ENCODE measurements at places on chromosomes 4 and X. TPM values are rescaled to one million over a fixed set of nuclear protein-coding genes. Genes with fewer than 3 reads are reported as not detected.

DNA sequence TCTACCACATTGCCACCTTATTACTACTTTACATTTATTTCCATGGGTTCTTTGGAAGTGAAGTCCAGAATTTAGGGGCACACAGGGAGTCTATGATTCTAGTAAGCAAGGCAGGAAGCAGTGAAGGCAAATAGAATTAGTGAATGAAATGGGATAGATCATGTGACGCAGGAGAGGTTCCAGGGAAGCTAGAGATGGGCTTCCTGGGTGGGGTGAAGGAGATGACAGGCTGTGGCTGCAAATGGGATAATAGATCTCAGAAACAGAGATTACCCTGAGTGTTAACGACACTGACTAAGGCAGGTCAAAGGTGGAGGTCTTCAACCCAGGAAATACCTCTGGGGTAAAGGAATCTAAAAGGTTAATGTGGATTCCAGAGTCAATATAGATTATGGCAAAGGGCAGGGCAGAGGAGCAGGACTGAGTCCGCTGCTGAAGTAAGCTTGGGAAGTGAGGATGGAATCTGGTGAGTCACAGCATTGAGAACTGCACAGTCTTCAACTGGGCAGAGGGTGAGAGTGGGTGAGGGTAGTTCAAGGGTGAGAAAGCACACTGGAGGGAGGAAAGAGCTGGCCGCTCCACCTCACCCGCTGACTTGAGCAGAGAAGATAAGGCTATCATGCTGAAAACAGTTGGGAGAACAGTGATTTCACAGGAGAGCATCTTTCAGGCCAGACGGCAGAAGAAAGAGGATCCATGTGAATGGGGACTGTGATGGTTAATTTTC lies 70.8 kb downstream of the ANXA3 start:
- H3K36me3 ChIP-seq = no peaks in the 10 kb centered on the region
- no peak for DNase-seq
- H3K27me3 ChIP-seq = no peaks in the 10 kb centered on the region
- no peak overlapping the region for H3K4me3 ChIP-seq

DNA sequence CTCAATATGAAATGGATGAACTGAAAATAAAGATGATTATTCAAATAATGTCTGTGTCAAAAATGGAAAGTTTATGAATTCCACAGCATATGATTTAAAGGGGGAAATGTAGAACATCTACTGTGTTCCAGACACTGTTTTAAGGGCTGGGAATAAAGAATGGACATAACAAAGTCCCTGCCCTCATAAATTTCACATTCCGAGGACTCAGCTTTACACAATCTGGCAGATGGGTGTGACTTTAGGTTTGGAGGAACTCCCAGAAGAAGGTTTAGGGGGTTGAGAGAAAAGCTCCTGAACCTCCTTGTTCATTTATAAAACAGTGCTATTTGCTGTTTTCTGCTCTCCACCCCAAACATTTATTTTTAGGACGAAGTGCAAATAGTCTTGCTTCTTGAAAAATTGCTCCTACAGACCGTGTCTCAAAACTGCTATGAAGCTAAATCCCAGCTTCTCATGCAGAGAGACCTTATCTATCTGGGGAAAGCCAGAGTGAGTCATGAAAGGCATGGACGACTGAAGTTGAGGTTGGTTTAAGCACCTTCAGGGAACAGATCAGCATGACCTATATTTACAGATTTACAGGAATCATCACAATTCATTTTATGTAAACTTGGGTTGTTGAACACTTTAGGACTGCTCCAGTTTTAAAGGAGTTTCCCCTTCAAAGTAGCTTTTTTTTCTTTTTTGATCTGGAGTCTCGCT lies 184.3 kb downstream of the HS6ST2 start:
- H3K27ac ChIP-seq = no peak overlapping the region
- H3K27me3 ChIP-seq = no peaks in the 10 kb centered on the region
- H3K4me3 ChIP-seq = no peak overlapping the region
- no peak for DNase-seq

Gene HADH
- total RNA-seq = 58.4 TPM

Gene ZDHHC9
- 14.2 TPM for total RNA-seq

DNA sequence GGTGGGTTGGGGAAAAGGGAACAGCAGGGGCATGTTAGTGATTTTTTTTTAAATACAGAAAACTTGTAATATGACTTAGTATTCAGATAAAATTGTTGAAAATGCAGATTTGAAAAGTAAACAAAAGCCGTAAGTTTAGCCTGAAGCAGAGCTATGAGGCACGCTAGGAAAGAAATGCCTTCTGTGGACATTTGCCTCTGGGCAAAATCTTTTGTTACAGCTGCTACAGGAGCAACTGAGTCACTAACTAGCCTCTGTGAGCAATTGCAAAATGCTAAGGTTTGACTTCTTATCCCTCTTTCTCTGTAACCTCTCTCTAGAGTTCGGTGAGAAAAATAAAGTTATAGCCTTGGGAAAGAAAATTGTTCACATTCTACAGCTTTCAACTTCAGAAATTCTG lies 350.0 kb downstream of the SLC7A11 start:
- H3K4me1 ChIP-seq = no peaks in the 10 kb centered on the region
- DNase-seq = no peak
- no peaks in the 10 kb centered on the region for H3K27me3 ChIP-seq
- no peak overlapping the region for H3K4me3 ChIP-seq
- H3K27ac ChIP-seq = no peak overlapping the region
- no peaks in the 10 kb centered on the region for H3K36me3 ChIP-seq

Gene SHISA3
- 0.11 TPM for total RNA-seq

Gene CCDC149
- total RNA-seq = 0.16 TPM

DNA sequence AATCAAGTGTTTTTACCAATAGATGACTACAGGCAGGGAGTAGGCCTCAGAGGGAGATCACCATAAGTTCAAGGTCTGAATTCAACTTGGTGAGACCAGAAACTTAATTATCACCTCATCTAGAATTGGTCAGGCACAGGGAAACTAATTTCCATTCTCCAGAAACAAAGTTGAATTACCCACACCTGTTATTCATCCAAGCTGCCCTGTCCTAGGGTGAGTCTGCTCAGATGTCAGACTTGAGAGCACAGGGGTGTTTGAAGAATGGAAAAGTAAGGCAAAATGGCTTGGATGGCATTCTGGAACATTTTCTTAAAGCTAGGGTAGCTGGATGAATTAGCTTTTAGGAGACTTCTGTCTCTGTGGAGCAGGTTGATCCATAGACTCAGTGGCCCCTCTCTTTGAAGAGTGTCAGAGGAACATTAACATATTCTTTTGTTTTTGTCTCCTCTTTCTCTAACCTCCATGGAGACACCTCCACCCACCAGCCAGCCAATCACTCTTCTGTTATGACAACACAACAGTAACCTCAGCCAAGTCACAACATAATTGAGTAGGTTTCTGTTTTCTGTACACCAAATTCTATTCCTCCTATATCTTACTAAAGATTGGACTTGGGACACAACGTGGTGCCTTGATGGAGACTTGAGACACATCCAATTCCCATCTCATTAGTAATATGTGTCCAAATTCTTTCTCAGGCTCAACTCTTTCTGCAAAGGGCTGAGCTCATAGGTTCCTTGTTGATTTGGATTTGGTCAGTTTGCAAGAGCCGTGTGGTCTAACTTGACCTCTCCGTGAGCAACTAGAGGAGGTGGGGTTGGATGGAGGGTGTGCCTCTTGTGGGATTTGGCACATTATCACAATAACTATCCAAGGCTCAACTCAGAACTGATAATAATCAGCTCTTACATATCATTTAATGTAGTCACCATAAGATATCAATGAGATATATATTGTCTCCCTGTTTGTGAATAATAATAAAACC lies 45.1 kb downstream of the VSIG4 start:
- DNase-seq = peak; percentile 44
- peak overlapping the region; percentile 42 for H3K27ac ChIP-seq
- no peak overlapping the region for H3K4me3 ChIP-seq
- no peaks in the 10 kb centered on the region for H3K36me3 ChIP-seq
- H3K4me1 ChIP-seq = peaks cover 22% of the 10 kb centered on the region
- H3K27me3 ChIP-seq = no peaks in the 10 kb centered on the region

DNA sequence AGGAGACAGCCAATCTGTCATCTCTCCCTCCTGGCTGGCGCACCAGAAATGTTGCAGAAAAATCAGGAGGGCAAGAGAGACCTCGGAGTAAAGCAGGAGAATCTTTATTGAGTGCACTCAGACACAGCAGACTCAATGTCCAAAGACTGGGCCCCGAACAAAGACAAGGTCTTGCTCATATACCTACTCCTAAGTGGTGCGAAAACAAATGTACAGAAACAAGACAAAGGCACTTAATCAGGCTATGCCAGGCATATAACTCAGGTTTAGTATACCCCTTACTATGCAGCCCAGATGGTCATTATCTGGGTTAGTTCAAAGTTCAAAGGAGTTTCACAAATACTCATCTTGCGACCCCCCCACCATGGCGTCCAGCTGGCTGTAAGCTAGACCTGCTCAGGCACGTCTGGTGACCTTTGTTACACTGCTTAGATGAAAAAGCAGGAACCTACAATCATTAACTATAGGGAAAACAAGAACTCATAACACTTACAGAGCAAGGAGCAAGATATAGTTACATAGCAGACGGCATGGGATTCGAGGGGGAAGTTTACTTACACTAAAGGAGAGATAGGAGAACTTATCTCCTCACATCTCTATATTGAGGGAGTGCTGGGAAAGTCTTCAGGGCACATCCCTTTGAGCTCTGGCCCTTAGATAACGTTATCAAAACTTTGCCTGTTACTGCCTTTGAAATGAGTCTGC lies 27.5 kb downstream of the SULT1E1 start:
- H3K36me3 ChIP-seq = no peaks in the 10 kb centered on the region
- no peaks in the 10 kb centered on the region for H3K27me3 ChIP-seq
- H3K4me1 ChIP-seq = peaks cover 18% of the 10 kb centered on the region
- no peak for DNase-seq
- no peak overlapping the region for H3K4me3 ChIP-seq

Gene FATE1
- total RNA-seq = not detected

GRCh38 chr4:113327494-113327893 lies 278.0 kb downstream of the ANK2 start:
- no peaks in the 10 kb centered on the region for H3K36me3 ChIP-seq
- no peak overlapping the region for H3K27ac ChIP-seq
- H3K4me1 ChIP-seq = no peaks in the 10 kb centered on the region
- H3K27me3 ChIP-seq = peaks cover 6% of the 10 kb centered on the region

DNA sequence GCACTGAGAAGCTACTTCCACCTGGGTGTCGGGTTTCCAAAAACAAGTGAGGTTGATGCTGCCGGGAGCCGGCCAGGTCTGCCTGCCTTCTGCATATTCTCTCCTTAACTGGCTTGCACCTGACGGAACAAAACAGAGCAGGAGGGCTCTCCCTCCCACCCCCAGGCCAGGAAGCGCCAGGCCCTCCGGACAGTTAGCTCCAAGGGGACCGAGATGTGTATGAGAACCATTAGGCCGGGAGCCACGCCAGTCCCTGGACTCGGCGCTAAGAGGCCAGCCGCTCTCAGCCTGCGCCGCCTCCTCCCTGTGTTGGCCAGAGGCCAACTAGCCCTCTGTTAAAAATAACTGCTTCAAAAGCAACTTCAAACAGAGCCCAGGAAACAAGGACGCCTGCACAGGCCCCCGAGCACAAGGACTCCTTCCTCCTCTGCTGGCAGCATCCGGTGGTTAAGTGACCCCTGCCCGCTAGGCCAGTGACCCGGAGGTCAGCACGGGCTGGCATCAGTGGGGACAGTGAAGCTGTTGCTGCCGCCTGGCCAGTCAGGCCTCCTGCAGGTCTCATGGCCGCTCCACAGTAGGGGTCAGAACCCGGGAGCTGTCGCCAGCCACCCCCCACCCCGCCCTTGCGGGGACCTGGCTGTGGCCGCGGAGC lies 107.9 kb downstream of the ABLIM2 start:
- peaks cover 8% of the 10 kb centered on the region for H3K36me3 ChIP-seq
- DNase-seq = no peak
- no peak overlapping the region for H3K4me3 ChIP-seq

DNA sequence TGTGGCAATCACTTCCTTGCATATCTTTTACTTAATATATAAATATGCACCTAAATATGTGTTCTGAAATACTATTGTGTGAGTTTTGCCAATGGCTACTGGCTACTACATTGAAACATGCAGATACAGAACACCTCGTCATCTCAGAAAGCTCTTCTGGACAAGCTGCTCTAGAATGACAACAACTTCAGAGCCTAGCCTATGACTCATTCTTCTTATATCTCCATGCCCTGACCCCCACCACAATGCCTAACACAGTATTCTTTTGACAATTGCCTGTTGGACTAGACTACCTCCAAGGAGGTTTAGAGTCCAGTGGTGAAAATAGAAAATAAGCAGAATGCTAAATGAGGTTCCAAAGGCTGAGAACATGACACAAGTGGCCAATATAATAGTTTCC lies 17.6 kb upstream of the DMP1 start:
- no peak overlapping the region for H3K27ac ChIP-seq
- DNase-seq = no peak
- no peaks in the 10 kb centered on the region for H3K36me3 ChIP-seq
- H3K27me3 ChIP-seq = peaks cover 8% of the 10 kb centered on the region
- H3K4me3 ChIP-seq = no peak overlapping the region

Gene ATP8A1
- 21.1 TPM for total RNA-seq

- no peaks in the 10 kb centered on the region for H3K36me3 ChIP-seq
- no peak overlapping the region for H3K27ac ChIP-seq
- DNase-seq = no peak
- H3K4me1 ChIP-seq = peaks cover 4% of the 10 kb centered on the region
- no peak overlapping the region for H3K4me3 ChIP-seq
These were observed 97.2 kb upstream of the NR3C2 start for GRCh38 chr4:148539387-148539786.

GRCh38 chr4:165625281-165625680 lies 246.5 kb downstream of the CPE start:
- H3K27ac ChIP-seq = no peak overlapping the region
- H3K36me3 ChIP-seq = no peaks in the 10 kb centered on the region
- H3K4me3 ChIP-seq = no peak overlapping the region
- H3K4me1 ChIP-seq = no peaks in the 10 kb centered on the region
- DNase-seq = no peak

Gene TBL1X
- 24.2 TPM for total RNA-seq

DNA sequence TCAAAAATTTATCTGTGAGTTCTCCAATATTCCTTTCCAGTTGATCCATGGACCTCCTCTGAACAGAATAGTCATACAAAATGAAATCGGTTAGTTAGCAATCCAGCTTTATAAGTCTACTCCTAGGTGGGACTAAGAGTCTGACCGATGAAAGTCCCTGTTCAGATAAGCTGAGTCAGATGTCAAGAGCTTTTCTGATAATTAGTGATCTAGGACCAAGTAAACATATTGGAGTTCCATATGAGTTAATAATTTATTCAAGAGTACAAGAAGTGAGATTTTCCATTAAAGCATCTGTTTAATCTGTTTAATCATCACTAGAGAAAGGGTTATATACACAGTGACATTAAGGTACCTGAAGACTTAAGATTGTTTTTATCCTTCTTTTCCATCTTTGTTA lies 74.7 kb downstream of the UGT8 start:
- DNase-seq = no peak
- H3K4me3 ChIP-seq = no peak overlapping the region
- no peak overlapping the region for H3K27ac ChIP-seq

GRCh38 chr4:112099701-112100297 lies 45.5 kb upstream of the FAM241A start:
- H3K4me3 ChIP-seq = no peak overlapping the region
- H3K27me3 ChIP-seq = peaks cover 12% of the 10 kb centered on the region
- no peak for DNase-seq
- H3K36me3 ChIP-seq = no peaks in the 10 kb centered on the region

Gene GPAT3
- 1.3 TPM for total RNA-seq
